ENCODE measurements at places on chromosomes 5 and 9. TPM values are rescaled to one million over a fixed set of nuclear protein-coding genes. Genes with fewer than 3 reads are reported as not detected.

The SLC1A3 gene
- total RNA-seq, result 31.7 TPM

The NPR3 gene
- total RNA-seq, result 33.9 TPM

The WDR38 gene
- total RNA-seq, result not detected

The CYLC2 gene
- not detected for total RNA-seq

The PCYOX1L gene
- 9.0 TPM for total RNA-seq

DNA sequence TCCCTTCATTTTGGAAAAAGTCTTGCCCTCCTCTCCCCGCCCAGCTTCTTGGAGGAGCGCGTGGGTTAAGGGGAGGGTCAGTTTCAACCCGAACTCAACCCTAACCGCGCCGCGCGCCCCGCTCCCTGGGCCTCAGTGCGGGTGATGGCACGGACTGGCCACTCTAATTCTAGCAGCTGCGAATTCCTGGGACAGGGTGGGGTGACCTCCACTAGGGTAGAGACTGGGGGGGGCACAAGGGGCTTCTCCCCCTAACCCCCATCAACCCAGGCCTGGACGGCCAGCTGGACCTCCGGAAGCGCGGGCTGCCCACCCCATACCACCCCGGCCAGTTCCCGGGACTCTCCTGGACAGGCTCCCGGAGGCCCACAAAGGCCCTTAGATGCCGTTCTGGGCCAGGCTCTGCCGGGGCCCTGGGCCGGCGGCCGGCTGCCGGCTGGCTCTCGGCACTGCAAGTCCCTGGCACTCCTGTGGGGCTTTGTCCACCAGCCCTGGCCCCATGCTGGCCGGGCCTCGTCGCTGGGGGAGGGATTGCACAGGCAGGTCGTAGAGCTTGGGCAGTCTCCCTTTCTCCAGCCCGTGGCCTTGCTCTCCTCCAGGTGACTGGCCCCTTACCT is 7.2 kb upstream of the PSD2 start:
- DNase-seq, result no peak

GRCh38 chr5:84343171-84343570 is 41.5 kb downstream of the EDIL3 start:
- DNase-seq, result no peak

GRCh38 chr5:68060382-68060781 is 155.2 kb upstream of the PIK3R1 start:
- DNase-seq, result no peak

DNA sequence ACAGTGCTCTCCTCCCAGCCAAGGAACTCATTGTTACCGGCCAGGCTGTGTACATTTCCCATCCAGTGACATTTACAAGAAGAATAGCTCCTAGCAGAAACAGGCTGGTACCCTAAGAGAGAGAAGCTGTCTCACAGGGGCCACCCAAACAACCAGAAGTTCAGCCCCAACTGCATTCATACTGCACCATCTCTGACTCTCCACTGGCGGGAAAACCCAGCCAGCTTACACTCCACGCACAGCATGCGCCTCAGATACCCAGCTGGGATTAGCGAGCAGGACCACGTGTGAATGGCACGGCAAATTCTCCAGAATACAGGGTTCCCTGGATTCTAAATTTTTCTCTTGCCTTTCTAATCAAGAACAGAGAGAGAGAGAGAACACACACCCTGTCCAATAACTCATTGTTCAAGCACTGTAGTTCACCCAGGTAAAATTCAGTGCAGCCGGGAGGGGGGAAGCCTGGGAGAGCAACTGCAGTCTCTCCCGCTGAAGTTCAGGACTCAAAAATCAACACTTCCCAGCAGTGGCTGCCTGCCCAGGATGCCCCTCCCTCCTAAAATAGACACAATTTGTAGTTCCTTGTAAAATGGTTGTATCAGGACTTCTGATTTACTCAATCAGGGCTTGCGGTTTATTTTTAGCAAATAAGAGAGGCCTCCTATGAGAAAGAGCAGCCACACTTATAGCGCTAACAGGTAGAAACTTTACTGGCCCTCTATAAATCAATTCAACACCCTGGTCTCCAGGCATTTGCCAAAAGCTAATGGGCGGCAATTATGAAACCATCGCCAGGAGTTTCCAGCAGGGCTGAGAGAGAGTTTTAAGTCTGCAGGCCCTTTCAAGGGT is 2.2 kb downstream of the COL23A1 start:
- DNase-seq, result no peak

- no peak for DNase-seq
These were observed 48.9 kb downstream of the YIPF5 start for GRCh38 chr5:144121577-144121976.

DNA sequence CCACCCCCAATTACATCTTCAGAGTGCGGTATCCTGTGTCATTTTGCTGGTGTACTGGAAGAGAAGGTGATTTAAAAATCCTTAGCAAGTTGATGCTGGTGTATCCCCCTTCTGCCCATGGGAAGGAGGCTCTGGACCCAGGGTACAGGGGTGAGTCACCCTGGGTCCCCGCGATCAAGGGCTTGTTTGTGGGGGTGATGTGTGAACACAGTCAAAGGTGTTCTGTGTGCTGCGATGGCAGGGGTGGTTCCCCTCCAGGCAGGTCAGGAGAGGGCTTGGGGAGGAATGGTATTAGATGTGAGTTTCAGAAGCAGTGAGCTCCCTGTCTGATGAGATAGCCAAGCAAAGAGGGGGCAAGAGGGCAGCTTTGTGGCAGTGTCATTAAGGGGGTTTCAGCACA is 28.9 kb downstream of the OLFM1 start:
- no peak for DNase-seq

DNA sequence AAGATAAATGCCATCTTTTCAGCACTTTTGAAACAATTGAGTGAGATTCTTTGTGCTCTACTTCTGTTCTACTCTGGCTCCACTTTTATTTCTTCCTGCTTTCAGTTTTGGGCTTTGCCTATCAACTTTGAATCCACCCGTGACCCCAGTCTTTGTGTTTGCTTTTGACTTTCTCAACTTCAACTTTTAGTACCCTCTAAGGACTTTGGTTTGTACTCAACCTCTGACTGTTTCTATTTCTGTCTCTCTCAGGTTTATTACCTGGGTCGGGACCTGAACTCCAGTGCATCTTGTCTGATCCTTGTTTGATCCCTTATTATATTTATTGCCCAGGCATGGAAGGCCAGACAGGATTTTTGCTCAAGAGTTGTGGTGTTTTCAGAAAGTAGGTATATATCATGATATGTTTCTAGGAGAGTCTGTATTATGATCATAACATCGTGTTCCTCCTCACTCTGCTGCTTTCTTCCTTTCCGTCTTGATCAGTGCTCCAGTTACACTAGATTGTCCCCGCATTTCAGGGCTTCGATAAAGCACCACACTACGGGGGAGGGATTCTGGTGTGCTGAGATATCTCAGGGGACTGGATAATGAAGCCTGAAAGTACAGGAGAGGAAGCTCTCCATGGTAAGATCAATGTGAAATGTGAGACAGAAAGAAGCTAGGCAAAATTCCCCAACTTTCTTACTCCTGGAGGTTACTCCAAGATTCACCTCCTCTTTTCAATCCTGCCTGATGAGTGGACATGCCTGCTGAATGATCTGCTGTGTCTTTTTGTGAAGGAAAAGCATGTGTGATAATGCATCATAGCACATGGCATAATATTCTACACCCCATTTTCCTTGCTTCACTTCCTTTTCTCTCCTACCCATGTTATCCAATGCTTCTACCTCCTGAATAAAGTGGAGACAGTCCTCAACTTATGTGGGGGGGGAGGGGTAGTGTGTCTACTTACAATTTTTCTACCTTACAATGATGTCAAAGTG is 155.5 kb upstream of the GRIN3A start:
- DNase-seq, result no peak

- DNase-seq, result peak; percentile 43
These were observed 29.7 kb downstream of the MRPL36 start for GRCh38 chr5:1769752-1770442.

- DNase-seq, result no peak
These were observed 7.2 kb downstream of the ROPN1L start for GRCh38 chr5:10448754-10449360.

- DNase-seq, result no peak
These were observed 333.6 kb upstream of the DAB2 start for GRCh38 chr5:39758426-39758825.

GRCh38 chr5:156589104-156589945 is 260.8 kb upstream of the PPP1R2B start:
- peak; percentile 67 for DNase-seq
